ENCODE measurements at places on chromosomes 3 and 15. TPM values are rescaled to one million over a fixed set of nuclear protein-coding genes. Genes with fewer than 3 reads are reported as not detected.

- peak; percentile 72 for DNase-seq
Observed at GRCh38 chr15:98904544-98904943, 103.0 kb downstream of the PGPEP1L start.

GRCh38 chr3:155497930-155498647 lies 204.6 kb upstream of the STRIT1 start:
- DNase-seq: no peak

GRCh38 chr15:73989001-73989798 lies 2.9 kb downstream of the STOML1 start:
- DNase-seq: peak; percentile 71

DNA sequence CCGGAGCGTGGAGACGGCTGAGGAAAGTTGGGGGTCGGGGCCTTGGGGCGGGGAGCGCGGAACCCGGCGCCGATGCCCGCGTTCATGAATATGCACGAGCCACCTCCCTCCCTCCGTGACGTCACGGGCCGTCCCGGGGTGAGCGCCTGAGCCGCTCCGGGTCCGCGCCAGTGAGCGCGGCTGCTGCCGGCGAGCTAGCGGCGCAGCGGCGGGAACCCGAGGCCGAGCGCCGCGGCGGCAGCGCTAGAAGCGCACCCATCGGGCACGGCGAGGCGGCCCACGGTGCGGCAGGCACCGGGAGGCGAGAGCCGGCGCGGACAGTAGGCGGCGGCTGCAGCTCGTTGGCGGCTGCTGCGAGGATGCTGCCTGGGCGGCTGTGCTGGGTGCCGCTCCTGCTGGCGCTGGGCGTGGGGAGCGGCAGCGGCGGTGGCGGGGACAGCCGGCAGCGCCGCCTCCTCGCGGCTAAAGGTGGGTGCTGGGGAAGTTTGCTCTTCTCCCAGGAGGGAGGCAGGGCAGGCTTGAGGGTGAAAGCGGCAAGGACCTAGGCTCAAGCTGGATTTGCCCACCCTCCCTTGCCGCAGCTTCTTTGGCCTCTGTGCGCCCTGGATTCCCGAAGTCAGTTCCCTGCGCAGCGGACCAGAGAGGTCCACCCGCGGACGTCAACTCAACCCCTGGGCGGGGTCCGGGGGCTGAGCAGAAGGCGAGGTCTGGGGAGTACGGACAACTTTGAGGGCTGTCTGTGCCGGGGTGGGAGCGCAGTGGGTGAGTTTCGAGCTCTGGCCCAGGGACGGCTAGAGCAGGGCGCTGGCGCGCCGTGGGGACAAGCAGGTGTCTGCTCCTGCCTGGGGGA lies at the start of gene CLSTN2:
CLSTN2 (plus strand) TSS at position 170 of the 850 bp plus-strand sequence.
- DNase-seq: peak; percentile 9

- DNase-seq: no peak
Observed at GRCh38 chr3:171977860-171978259, 61.5 kb upstream of the FNDC3B start.

- DNase-seq: peak; percentile 77
Observed at GRCh38 chr15:34055868-34056595, 17.0 kb upstream of the AVEN start.

DNA sequence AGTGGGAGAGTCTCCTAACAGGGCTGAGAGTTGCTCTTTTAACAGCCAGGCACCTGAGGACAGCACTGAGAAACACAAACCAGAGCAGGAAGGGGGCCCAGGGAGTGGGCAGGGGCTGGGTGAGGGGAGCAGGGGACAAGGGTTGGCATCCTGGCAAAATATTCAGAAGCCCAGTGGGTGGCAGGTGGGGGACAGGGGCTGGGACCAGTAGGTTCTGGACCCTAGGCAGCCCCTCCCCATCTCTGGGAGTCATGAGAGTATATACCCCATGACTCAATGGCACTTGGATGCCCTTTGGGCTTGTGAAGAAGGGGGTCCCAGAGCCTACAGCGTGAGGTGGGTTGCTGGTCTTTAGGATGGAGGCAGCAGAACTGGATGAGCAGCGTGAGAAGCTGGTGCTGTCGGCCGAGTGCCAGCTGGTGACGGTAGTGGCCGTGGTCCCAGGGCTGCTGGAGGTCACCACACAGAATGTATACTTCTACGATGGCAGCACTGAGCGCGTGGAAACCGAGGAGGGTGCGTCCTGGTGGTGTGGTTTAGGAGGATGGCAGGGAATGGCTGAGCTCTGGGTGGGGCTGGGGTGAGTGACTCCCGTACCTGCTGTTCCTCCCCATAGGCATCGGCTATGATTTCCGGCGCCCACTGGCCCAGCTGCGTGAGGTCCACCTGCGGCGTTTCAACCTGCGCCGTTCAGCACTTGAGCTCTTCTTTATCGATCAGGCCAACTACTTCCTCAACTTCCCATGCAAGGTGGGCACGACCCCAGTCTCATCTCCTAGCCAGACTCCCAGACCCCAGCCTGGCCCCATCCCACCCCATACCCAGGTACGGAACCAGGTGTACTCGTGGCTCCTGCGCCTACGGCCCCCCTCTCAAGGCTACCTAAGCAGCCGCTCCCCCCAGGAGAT lies 24.2 kb downstream of the NBEAL2 start:
- DNase-seq: no peak

Gene SENP2
- 38.1 TPM for total RNA-seq

Gene USP50
- total RNA-seq: not detected

Gene ZKSCAN7
- 2.2 TPM for total RNA-seq

Gene PPM1L
- 1.0 TPM for total RNA-seq

Gene GHSR
- total RNA-seq: not detected

Measured in dermis blood vessel endothelial cell (primary cell).